ENCODE measurements at places on chromosomes 6 and 20.

- no peak for DNase-seq
Measured at GRCh38 chr6:82298012-82298411, 50.5 kb upstream of the IBTK start.

DNA sequence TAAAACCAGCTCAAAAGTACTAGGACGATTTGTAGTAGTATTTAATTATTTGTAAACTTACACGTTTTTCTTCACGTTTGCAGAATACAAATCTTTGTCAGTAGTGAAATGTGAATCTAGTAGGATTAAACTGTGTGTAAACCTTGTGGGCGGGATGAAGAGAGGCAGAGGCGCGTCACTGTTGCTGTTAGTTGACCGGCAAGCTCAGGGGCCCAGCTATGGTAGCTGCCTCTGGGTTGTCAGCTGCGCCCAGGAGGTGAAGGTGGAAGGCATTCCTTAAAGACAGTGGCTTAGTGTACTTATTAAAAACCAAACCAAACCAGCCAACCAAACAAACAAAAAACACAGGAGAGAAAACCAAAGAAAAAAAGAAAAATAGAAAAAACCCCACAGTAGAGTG lies 69.6 kb downstream of the IGF2R start:
- no peak for DNase-seq

DNA sequence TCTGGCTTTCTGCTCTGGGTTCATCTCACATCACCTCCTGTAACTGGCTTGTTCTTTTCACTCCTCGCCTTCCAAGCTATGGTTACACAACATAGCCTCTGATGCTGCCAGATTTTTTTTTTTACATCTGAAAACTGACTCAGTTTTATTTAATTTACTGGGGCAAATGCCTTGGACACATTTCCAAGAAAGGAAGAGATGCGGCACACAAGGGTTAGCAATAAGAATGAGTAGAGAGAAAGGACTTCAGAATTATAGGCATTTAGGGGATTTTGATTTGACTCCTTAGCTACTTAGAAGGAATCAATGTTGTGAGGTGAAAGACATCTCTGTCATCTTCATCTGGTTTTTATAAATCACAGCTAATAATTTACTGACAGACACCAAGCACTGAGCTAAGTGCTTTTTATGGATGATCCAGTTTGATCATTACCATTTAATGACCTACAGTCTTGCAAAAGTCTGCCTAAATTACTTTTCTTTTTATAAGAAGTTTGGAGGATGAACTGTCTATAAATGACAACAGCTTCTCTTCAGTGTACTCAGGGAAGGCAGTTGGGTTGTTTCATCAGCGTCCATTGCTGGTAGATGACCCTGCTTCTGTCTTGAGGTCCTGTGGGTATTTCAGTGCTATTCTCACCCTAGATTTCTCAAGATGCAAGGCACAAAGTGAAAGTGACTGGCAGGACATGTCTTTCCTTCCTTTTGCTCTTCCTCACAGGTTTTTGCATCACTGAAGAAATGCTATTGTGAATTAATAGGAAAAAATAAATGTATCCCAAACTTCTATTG lies 31.1 kb downstream of the LAMA4 start:
- no peak for DNase-seq

DNA sequence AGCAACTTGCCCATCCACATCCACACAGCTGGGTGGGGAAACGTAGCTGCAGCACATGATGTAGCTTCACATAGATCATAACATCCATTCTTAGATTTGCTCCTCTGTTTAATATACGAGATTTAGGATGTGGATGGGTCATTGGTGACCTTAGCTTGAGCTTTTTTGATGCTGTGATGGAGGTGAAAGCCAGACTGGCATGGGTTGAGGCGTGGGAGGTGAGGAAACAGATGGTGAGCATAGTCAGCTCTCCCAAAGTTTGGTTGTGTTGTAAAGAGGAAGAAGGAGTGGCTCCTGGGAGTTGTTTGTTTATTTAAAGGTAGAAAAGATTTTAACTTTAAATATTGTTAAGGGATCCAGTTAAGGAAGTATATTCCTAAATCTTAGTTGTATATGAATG lies 5.3 kb downstream of the ARFGEF2 start:
- no peak for DNase-seq

- no peak for DNase-seq
Measured at GRCh38 chr20:50226093-50226974, 35.7 kb downstream of the CEBPB start.

DNA sequence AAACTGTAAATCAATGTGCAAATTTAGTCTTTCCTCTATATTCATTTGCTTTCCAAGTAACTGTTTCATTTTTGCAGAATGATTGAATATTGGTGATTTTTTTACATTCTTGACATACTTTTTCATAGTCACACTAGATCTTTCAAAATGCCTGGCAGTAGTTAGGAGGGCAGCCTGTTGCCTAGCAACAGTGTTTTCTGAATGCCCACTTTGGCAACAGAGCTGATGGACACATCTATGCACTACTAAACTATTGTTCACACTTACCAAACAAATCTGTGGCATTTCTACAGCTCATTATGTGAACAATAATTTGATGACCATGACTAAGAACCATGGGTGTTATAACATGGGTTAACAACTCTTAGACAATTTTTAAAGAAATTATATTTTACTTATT lies 438.0 kb upstream of the IMPG1 start:
- no peak for DNase-seq

- DNase-seq = no peak
Measured at GRCh38 chr6:121885399-121886152, 450.1 kb downstream of the GJA1 start.
